ENCODE measurements at places on chromosomes 6 and 20.

DNA sequence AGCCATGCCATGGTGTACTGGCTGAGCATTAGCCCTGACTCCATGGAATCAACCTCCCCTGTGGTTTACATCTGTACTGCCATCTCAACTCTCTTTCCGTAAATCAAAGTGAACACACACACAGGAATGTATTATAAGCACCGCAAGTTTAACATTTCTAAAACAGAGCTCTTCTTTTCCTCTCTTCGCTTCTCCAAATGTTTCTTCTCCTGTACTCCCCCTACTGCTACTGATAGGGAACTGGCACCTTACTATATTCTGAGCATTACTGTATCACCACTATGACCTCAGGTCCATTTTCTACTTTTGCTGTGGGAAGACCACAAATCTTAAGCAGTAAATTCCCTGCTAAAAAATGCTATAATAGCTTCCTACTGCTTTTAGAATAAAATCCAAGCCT lies 101.2 kb downstream of the NUS1 start:
- no peak for DNase-seq

DNA sequence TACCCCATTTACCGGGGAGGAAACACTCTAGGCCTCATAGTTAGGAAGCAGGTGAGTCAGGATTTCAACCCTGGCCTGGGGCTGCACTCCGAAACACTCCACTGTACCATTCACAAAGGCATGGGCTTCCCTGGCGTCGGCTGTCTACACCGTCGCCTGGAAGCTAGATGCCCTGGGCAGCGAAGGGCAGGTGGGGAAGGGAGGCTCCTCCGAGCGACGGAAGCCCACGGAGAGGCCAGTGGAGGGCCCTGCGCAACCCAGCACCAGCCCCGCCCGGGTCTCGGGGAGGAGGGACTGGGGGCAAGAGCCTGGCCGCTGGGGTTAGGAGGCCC lies 16.1 kb downstream of the SDCBP2 start:
- DNase-seq: no peak

DNA sequence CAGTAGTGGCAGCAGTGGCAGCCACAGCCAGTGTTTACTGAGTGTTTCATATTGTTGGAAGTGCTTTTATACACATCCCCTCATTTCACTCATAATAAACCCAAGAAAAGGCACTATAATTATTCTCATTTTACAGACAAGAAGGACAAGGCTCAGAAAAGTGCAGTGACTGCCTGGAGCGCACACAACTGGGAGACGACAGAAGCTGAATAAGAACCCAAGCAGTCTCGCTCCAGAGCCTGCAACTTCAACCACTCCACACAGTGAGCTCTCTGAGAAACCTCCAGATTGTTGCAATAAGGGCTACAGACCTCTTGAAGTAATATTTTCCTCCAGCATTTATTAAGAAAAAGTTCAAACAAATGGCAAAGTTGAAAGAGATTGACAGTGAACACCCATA lies 76.9 kb downstream of the PLCG1 start:
- no peak for DNase-seq

- DNase-seq: no peak
Measured at GRCh38 chr6:163457637-163458561, 43.4 kb downstream of the QKI start.

GRCh38 chr6:26097268-26097875 lies 10.1 kb downstream of the HFE start:
- DNase-seq: peak; percentile 60

- DNase-seq: no peak
Measured at GRCh38 chr20:19867074-19867473, 109.0 kb downstream of the RIN2 start.

DNA sequence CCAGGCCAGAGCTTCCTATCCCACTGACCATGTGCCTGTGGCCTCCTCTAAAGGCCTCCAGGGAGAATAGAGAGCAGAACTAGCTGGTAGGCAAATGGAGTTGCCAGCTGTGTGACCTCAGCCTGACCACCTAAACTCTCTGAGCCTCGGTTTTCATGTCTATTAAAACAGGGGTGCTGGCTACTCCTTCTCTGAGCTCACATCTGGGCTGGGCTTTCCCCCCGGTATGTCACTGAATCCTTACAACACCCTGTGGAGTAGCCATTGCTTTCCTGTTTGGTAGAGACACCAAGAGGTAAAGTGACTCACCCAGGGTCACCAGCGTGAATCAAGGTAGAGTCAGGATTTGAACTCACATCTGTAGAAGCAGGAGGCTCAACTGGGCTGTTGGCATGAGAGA lies 132.1 kb downstream of the JPH2 start:
- DNase-seq: no peak

DNA sequence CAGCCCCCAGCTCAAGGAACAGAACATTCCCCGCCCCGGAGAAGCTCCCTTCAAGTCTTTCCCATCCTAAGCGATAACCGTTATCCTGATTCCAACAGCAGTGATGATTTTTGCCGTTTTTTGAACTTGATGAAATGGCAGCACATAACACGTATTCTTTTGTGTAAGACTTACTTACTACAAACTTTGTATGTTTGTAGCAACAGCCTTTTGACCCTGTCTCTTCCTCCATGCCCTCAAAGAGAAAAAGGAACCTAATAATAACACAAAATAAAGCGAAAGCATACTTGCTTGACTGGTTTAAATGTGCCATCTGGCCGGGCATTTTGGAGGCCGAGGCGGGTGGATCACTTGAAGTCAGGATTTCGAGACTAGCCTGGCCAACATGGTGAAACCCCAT lies 26.4 kb upstream of the SLC9A8 start:
- DNase-seq: no peak

DNA sequence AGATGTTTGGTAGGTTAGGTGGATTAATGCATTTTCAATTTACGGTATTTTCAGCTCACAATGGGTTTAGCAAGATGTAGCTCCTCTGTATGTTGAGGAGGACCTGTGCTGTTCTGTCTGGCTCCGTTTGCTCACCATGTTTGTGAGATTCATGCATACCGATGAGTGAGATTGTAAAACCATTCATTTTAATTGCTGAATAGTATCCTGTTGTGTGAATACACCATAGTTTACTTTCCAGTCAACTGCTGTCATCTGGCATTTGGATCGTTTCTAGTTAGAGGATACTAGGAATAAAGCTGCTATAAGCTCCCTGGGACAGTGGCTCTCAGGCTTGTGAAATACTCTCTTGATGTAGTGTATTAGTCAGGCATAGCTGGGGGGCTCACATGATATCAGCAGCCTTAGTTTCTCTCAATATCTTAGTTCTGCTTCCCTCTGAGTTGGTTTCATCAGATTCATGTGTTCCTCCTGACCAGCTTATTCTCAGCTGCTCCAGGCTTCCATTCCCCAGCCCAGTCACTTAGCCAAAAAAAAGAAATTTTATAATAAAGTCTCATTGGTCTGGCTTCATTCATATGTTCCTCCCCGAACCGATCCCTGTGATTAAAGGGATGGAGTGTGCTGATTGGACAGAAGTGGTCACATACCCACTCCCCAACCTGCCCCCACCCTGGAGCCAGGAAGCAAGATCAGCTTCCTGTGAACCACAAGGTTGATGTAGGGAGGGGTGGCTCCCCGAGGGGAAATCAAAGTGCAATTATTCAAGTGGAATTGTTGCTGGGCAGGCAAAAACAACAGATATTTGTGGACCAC lies 10.9 kb upstream of the B4GALT5 start:
- no peak for DNase-seq
